ENCODE measurements at places on chromosomes 2 and 18.

- DNase-seq: no peak
Observed at GRCh38 chr2:85439986-85440385, 21.5 kb downstream of the SH2D6 start.

- DNase-seq: no peak
Observed at GRCh38 chr2:237491515-237492118, 4.6 kb downstream of the MLPH start.

DNA sequence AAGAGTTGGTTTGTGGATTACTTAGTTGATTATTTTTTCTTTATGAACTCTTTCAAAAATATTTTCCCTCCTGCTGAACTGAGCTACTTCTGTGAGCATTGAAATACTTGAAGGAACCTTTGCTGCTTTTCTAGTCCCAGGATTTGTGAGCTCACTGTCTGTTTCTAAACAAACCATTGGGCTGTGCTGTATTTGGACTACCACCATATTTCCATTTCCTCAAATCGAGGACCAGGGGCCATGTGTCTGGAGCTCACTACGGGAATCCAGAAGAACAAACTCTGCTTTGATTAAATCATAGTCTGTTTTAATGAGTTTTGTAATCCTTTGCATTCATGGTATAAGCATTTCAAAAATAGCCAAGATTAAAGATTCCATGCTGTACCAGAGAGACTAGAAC is 1.3 kb downstream of the MRPL33 start:
- no peak for DNase-seq

- DNase-seq: peak; percentile 10
Observed at GRCh38 chr2:96143848-96144480, 1.3 kb downstream of the DUSP2 start.

DNA sequence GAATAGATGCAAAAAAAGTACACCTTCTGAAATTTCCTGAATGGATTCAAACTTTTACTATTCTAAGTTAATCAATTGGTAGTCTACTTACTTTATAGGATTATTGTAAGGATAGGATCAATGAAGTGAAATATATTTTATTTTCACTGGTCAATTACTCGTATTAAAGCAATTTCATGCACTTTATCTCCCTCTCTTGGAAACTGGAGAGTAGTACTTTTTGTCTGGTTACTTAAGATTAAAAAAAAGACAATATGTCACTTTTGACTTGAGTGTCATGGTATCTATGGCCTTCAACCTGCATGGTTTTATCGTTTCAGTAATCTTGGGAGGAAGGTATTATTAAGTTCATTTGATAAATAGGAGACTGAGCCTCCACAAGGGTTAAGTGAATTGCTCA is 1.0 kb upstream of the KYNU start:
- DNase-seq: peak; percentile 54

- no peak for DNase-seq
Observed at GRCh38 chr2:213145715-213146242, 5.6 kb downstream of the IKZF2 start.

DNA sequence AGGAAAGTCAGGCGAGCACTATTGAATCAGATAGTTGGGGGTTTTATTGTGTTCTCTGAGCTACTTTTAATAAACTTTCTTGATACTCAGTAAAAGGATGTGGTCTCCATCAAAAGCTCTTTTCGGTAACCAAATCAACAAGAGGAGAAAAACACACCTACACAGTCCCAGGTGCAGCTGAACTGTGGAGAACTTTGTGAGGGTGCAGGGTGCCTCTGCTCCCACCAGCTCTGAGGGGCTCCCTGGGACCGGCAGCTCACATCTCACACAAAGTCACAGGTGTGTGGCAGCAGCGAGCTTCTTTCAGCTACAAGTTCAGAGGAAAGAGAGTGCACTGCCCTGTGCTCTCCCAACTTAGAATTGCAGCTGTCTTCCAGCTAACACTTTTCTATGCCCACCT is 650.4 kb downstream of the RNF144A start:
- no peak for DNase-seq

DNA sequence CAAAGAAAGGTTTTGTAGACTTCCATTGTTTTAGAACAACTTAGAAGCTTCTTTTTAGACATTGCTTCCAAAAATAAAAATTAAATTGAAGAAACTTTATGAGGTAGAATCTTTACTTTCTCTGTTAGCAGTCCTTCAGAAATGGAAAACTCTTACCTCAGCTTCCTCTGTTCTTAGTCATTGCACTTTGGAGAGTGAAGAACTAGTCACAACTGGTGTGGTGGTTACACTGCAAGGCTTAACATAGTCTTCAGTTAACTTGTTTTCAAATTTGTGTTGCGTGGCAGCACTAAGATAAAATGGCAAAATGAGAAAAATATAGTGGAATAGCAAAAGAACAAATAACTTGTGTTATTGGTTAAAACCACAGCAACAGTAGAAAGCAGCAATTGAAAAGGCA is 332.6 kb downstream of the KIAA1328 start:
- no peak for DNase-seq

DNA sequence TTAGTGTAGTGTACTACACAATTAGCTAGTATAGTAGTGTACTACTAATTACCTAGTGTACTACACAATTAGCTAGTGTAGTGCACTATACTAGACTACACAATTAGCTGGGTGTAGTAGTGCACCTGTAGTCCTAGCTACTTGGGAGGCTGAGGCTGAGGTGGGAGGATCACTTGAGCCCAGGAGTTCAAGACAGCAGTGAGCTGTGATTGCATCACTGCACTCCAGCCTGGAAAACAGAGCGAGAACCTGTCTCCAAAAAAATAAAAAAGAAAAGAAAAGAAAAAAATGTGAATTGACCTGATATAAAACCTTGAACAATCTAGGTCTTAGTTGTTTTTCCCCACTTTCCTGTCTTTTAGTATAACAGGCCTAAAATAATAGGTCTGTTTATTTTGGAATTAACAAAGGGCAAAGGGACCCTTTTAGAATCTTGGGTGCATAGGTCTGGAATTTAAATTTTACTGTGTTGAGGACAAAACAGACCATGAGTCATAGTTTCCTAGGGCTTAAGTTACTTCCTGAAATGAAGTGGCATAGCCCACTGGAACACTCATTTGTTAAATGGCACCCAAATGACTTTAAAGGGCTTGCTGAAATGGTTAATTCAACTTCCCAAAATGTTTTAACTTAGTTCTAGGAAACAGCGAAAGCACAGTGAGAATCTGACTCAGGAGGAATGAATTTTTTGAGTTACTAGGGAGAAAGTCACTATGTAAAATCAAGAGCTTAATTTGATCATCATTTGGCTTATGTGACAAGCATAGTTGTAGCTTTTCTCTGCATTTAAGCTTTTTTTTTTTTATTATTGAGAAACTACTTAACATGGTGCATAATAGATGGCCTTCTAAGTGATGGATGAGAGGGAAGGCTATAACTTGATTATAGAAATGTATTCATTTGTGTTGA is 50.7 kb upstream of the ARL5A start:
- DNase-seq: peak; percentile 19

DNA sequence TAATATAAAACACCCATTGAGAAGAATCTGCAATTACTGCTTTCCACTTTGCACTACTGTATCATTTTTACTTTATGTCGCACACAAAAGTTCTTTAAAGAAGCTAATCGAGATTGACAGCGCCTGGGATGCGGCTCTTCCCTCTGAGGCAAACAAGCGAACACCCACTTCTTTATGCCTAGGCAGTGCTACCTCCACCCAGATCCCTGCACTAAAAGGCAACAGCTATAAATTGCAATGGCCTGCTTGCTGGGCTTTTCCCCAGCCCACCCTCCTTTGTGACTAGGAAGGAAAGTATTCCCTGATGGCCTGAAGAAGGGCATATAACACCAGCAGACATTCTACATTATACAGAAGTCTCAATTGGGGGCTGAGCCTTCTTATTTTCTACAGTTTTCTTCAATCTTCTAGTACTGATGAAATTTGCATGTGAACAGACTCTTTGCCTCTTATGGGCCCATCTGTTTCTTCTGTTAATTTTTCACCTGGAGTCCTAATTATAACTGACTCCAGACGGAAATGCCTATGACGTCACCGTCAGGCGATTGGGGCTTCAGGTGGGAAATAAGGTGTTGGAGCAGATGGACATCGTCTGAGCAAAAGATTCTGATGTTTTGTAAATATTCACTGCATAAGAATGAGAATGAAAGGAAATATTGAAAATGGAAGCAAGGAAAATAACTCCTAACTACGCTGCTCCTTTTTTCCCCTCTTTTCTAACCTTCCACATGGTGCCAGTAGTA is 138.9 kb upstream of the DCC start:
- DNase-seq: no peak

GRCh38 chr2:112706170-112706664 is 14.6 kb upstream of the NT5DC4 start:
- DNase-seq: no peak

DNA sequence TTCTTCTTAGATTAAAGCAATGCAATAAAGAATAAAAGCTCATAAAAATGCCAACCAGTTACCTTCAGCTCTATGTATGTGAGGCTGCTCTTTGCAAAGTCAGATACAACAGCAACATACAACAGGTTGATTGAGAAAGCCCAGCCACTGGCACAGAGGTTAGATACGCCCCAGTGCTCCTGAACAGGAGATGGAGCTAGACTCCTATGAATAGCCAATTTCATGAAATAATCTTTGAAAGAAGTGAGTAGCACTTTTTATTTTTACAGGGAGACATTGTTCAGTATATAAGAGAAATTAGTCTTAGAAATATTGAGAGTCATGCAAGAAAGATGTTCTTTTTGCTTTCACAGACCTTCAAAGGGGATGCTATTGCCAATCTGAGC is 362.4 kb upstream of the MEX3C start:
- DNase-seq: peak; percentile 41

DNA sequence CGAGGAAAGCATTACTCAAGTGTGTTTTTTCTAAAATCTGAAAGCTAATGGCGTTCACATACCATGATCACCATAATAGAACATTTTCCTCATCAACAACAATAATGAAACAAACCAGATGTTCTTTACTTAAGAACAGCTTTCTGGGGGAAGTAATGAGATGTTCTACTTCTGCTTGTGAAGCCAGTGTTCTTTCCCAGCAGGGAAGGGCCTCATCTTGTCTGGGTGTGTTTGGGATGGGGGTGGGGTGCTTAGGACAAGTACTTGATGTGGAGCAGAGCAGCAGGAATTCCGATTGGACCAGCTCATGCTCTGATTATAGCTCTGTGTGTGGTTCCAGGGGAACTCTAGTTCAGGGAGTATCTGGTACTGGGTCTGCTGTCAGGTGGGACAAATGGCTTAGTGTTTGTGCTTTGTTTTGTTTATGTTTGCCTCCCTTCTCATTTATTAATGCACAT is 163.0 kb upstream of the NOSTRIN start:
- DNase-seq: no peak

- no peak for DNase-seq
Observed at GRCh38 chr18:34870555-34871310, 160.6 kb downstream of the DTNA start.

GRCh38 chr2:28469304-28469703 is 26.6 kb upstream of the PLB1 start:
- peak; percentile 38 for DNase-seq

GRCh38 chr2:84801811-84802210 is 79.1 kb downstream of the TRABD2A start:
- no peak for DNase-seq

DNA sequence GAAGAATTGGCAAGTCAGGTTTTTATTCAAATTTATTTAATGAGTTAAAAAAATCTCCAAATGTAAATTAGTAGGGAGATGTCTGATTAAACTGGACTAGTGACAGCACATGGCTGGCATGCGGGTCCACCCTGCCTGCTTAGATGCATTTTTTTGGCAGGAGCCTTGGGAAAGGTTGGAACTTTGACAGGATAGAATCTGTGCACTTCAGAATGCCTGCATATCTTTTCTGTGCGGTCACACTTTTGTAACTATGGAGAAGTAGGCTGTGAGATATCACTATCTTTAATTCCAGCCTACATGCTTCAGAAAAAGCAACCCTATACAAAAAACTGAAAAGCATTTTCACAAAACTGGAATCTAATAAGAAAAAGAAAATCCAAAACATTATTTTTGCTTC is 317.8 kb downstream of the MBD2 start:
- DNase-seq: no peak

GRCh38 chr2:120826716-120827410 is 91.2 kb downstream of the GLI2 start:
- no peak for DNase-seq

DNA sequence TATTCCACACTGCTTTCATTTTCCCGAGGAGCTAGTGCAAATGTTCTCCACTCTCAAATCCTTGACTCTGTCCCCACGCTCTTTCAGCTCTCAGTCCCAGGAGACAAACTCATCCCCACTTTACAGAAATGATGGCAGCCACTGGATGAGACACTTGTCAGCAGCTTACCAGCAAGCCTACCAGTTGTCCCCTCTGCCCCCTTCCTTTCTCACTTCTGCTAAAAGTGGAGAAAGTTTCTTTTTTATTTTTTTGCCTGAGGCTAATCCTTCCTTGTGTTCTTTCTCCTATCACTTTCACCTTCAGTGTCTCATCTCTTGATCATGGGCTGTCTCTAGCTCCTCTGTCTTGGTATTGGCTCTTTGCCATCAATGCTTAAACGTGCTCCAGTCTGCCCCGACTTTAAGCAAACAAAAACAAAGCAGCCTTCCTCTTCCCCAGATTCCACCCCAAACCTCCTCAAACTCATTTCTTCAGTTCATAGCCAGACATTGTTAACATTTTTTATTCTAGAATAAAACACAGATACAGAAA is 64.5 kb downstream of the TTC32 start:
- DNase-seq: no peak

DNA sequence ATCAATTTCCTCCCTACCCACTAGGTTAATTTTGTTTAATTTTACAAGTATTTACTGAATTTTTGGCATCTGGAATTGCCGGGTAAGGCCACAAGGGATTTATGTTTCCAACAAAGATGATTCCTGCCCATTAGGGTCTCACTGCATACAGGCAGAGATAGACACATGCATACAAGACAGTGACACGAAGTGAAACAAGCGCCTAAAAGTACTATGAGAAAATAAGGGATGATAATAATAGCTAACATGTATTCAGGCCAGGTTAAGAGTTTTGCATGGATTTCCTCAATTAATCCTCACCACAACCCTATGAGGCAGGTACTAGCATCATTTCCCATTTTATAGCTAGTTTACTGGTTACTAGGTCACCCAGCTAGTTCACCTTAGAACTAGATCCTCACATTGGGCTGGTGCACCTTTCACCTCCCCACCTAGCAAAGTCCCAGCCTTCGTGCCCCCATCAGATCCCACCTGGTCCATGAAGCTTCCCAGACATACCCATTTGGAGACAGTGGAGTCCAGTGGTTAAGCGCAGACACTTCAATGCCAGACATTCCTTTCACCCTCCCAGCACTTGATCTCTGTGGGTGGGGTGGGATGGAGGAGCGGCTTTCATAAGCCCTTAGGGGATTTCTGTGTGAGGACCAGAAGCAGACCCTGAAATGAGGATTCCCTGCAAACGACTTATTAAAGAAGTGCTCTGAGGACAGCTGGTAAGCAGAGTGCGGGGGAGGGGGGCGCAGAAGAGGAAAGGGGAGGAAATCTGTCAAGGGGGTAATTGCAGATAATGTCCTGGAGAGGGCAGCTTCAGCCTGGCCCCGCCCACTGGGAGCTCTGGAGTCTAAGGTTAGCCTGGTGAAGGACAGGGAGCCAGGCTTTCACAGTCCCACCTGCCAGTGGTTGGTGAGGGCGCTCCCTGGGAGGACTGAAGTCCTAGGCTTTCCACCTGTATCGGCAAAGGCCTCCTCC is 5.8 kb upstream of the DGUOK start:
- peak; percentile 50 for DNase-seq

GRCh38 chr2:236334122-236334876 is 70.1 kb upstream of the ASB18 start:
- DNase-seq: no peak

GRCh38 chr2:224309176-224309575 is 92.7 kb downstream of the FAM124B start:
- DNase-seq: no peak

Data from MCF 10A (cell line).